ENCODE measurements at places on chromosomes 16 and 17.

GRCh38 chr16:83403761-83404160, 404.0 kb upstream of the HSBP1 start:
- DNase-seq, result no peak

DNA sequence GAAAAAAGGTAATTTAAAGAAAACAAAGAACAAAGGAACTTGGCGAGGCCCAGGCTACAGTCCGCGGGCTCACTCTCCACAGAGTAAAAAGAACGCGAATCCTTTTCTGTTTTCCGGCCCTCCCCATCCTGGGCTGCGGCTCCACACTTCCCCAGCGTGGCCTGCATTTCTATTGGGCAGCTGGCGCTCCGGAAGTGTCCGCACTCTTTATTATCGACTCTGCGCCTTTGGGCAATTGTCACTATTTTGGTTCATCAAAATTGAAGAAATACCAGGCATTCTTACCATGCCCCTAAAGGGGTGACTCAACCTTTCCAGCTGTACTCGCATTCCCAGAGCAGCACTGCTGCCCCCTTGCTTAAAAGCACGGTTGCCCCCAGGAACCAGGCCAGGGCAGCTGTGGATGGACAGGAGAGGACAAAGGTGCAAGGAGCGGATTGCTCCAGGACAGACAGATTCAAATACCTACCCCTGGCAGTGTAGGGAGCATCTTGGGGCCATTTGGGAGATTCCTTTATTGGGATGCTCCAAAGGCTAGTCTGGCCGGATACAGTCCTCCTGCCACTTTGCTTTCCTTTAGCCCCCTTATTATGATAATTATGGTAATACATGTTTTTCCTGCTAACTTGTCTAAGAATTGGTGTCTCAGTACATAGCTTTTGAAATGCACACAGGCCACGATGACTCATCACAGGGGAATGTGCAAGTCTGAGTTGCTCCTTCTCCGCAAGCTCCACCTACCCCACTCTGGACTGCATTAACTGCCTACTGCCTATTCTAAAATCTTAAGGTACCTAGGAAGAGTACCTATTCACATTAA, 985 bp upstream of the SLFN12 start:
- peak; percentile 99 for DNase-seq

DNA sequence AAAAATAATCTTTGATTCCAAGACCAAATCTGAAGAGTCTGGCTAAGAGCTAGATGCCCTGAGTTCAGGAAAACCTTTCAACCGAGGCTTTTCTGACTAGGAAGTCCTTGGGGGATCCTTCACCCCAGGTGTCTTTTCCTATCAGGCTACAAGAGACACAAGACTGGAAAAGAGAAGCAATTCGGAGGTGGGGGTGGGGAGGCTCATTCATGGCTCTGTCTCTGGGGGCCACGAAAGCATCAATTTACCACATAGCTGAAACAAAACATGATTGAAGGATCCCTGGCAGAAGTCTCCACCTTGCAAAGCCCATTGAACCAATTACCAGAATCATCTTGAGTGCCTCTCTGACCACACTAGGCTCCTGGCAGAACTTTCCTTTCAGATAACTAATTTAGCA, 239.8 kb upstream of the SALL1 start:
- DNase-seq, result peak; percentile 26

- DNase-seq, result no peak
These were observed 16.6 kb upstream of the INPP5K start for GRCh38 chr17:1532836-1533602.

- DNase-seq, result no peak
These were observed 24.0 kb upstream of the GINS2 start for GRCh38 chr16:85712801-85713200.

- no peak for DNase-seq
These were observed 272.0 kb downstream of the MAF start for GRCh38 chr16:79328402-79329165.

DNA sequence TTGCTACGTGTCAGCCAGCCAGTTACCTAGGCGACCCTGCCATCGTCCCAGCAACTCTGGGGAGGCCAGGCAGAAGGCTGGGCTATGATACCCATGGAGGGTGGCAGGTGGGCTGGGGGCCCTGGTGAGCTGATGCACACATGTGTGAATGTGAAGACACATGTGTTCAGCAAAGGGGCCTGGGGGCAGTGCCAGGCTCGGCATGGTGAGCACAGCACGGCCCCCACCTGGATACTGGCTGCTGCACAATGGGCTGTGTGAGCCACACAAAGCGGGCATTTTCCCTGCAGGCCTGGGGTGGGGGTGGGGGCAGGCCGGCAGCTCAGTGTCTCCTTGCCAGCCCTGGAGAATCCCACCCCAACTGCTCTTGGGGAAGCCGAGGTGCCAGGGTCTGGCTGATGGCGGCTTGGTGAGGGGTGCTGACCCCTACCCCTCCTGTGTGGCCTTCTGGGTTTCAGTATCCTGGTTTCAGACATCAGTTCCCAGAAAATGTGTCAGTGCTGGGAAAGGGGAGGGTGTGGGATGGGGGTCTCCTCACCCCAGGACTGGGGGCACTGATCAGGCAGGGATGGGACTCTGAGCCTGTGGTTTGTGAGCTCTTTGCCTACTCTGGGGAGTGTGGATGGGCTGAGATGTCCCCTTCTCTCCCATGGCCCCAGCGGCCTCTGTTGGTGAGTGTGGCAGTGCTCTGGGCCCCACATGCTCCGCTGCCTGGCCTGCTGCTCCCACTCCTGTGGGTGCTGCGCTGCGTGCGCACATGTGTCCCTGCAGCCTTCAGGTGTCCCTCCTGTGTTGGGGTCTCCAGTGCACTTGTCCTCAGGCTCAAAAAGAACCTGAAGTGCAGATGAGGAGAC, 5.1 kb downstream of the LLGL1 start:
- DNase-seq, result no peak

- no peak for DNase-seq
These were observed 12.0 kb downstream of the DGKE start for GRCh38 chr17:56845934-56846333.

DNA sequence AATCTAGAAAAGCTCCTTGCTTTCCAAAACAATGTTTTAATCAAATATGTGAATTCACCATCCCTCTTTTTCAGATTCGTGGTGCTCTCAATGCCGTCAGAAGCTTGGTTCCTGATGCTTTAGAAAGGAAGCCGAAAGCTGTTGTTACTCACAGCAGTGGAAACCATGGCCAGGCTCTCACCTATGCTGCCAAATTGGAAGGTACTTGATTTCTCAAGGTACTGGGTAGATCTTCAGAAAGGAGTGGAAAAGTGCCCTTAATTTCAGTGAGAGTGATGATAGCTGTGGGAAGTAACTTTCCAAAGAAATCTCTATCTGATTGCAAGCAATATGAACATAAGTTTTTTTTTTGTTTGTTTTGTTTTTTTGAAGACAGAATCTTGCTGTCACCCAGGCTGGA, 14.0 kb downstream of the SRR start:
- no peak for DNase-seq

DNA sequence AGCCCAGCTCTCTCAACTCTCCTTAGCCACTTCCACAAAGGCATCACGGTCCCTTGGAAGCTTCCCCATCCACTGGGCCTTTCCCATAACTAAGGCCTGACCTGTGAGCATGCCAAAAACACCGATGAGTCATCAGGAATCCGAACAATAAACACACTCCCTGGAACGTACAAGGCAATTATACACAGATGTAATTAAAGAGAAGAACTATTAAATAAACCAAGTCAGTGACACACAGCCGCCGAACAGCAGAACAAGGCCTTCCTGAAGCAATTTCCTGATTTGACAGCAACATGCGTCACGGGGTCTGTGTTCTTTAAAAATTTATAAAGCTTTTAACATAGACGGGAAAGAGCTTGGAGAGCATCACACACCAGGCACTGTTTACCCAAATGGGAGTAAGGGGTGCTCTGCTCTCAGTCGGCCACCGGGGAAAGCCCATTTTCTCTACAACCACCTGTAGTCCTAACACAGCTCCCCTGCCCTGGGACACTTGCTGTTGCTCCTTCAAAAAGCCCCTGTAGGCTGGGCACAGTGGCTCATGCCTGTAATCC, 29.4 kb downstream of the COG7 start:
- peak; percentile 49 for DNase-seq

DNA sequence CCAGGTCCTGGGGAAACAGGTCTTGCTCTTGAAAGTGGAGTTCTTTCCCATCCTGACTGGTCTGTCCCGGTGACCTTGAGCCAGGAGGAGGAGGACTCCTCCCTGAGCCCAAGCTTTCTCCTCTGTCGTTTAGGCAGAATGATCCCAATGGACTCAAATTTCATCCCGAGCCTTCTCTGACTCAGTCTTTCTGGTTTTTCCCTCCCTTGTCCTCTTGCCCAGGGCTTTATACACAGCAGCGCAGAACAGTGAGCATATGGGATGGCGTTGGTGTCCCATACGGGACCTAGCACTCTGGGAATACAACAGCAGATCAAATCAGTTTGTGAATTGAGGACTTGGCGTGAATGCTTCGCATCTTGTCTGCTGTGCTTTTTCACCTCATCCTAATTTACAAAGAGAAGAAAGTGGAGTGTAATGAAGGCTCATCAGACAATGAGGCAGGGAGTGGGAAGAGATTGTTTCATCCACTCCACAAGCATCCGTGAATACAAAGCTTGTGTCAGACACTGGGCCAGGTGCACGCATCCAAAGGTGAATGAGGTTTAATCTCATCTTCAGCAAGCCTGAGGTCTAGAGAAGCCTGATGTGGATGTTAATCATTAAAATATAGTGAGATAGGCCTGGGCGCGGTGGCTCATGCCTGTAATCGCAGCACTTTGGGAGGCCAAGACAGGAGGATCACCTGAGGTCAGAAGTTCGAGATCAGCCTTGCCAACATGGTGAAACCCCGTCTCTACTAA, 1.1 kb upstream of the XYLT1 start:
- no peak for DNase-seq

DNA sequence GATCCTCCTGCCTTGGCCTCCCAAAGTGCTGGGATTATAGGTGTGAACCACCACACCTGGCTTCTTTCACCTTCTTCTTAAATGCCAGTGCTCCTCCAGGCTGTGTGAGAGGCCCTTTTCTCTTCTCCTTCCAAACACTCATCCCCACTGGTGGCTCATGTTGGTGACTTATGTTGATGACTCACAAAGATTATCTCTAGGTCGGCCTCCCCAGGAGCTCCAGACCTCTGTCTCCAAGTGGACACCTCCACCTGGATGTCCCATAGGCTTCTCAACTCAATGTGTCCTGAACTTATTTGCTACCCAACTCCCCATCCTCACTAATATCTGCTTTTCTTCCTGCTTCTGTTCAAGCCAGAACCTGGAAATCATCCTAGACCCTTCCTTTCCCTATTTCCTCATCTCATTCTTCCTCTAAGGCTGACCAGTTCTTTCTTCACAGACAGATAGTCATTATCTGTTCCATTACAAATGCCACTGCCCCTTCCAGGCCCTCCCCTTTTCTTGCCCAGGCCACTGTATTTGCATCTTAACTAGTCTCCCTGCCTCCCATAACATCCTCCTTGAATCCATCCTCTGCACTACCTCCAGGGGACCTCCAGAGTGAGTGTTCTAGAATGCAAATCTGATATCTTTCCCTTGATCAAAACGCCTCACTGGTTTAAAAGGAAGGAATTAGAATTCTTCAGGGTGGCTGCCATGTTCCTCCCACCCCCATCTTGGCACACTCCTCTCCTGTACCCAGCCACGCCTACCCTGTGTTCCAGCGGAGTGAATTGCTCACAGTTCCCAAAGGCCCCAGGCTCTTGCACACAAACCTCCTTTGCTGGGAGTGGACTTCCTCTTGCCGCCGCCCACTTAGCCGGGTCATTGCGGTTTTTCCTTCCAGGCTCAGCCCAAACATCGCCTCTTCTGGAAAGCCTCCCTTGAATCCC, 34.8 kb upstream of the FBXO47 start:
- peak; percentile 44 for DNase-seq

DNA sequence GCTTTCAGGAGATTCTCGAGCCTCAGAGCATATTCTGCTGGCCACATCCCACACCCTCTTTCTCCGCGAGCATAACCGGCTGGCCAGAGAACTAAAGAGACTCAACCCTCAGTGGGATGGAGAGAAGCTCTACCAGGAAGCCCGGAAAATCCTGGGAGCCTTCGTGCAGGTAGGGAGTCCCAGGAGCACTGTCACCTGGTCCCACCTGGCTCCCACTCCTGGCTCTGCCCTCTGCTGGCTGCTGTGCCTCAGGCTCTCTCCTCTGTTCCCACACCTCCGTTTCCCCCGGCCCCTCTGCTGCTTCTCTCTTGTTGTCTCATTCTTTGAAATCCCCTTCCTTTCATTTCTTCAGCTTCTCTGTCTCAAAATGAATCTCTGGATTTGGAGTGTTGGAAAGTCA, 16.4 kb downstream of the LPO start:
- no peak for DNase-seq

GRCh38 chr16:84009282-84009681, 33.3 kb downstream of the SLC38A8 start:
- no peak for DNase-seq

- no peak for DNase-seq
These were observed 37.1 kb downstream of the NUP93 start for GRCh38 chr16:56767024-56767423.

DNA sequence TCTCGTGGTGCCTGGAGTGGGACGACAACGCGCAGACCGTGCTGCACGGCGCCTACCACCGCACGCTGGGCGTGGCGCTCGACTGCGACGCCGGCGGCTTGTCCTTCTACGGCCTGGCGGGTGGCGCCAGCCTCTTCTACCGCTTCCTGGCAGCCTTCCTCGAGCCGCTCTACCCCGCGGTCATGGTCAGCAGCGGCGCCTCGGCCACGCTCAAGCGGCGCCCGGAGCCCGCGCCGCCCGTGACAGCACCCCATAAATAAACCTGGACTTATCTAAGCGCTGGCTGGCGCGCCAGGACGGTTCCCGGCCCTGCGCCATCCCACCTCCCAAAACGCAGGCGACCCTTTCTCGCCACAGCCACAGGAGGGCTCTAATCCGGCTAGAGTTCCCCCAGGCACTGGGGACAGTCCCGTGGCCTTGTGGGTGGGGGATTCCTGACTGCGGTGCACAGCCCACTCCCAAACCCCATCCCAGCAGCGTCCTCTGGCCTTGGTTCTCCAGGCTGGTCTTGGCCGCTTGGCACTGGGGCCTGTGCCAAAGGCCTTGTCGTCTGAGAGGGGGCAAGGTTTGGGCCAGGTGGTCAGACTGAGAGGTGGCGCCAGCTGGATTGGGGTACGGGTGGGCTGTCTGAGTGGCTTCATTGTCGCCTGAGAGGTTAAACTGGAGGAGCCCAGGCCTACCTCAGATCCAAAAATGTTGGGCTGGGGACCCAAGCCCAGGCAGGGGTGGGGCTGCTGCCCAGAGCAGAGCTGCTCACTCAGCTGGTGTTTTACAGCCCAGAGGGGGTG, 10.1 kb upstream of the SLC16A5 start:
- no peak for DNase-seq

DNA sequence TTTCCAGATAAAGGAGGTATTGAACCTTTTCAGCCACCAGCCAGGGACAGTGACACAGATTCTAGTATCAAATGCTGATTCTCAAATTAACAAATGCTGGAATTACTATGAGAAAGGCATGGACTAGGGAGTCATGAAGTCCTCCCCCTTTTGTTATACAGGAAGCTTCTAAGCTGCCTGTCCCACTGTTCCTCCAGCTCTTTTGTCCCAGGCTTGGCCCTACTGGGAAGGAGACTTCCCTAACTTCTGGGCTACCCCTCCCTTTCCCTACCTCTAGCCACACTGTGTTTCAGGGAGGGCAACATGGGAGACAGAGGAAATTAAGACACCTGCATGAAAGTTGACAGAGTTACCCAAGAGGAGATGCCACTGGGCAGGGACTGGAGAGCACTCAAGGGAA, 192.5 kb downstream of the CDH13 start:
- DNase-seq, result no peak

All from HAP-1 (cell line).